Neuronal stem cell (in vitro differentiated cells): ENCODE measurements at places on chromosomes 4 and X.

- DNase-seq = no peak
These were observed 27.2 kb upstream of the TNIP3 start for GRCh38 chr4:121191361-121191760.

DNA sequence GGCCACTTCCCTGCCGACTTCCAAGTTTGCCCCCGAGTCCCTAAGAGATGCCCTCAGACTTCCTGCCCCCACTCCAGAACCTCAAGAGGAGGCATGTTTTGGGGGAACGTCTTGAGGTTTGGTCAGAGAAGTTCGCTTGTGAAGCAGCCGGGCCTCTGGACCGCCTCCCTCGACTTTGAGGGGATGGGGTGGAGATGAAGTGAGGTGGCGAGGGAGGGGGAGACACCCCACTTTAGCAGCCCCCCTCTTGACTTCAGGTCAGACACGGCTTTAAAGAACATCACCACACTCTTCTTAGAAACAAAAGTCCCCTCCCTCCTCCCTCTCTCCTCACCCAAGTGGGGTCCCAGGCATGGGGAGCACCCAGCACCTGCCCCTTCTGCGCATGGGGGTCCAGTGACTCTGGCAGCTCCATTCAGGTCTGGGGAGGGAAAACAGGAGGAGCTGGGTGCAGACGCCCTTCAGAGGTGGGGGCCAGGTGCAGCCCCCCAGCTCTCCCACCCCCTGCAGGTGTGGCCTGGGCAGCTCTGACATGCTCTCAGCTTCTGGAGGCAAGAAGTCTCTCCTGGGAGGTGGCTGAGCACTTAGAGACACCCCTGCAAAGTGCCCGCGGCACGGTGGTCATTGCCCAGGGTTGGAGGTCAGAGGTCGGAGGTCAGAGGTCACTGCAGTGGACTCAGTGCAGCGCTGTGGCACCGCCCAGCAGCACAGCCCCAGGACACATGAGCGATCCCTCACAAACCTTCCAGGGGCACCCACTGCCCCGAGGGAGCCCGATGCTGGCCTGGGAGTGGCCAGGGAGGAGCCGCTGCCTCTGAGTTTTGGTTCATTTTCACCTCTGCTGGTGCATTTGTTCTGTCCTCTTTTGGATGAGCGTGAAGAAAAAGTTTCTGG is 108.8 kb downstream of the CPZ start:
- DNase-seq = no peak

- no peak for DNase-seq
These were observed 746.9 kb downstream of the PCDH19 start for GRCh38 chrX:99663136-99663535.

DNA sequence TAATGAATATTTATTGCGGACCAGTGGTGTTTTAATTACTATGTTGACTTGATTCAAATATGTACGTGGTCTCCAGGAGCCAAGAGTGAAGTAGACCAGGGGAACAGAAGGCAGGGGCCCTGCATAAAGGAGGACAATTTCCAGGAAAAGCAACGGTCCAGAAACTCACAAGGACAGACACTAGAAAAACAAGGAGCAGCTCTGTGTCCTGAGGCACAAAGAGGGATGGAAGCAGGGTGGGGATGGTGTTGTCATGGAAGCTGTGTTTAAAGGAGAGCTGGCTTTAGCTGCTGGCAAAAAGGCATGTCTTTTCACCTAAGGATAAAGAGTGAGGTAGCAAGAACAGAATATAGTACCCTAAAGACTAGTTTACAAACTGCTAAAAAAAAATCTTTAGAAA is 254.1 kb upstream of the TENM3 start:
- no peak for DNase-seq

DNA sequence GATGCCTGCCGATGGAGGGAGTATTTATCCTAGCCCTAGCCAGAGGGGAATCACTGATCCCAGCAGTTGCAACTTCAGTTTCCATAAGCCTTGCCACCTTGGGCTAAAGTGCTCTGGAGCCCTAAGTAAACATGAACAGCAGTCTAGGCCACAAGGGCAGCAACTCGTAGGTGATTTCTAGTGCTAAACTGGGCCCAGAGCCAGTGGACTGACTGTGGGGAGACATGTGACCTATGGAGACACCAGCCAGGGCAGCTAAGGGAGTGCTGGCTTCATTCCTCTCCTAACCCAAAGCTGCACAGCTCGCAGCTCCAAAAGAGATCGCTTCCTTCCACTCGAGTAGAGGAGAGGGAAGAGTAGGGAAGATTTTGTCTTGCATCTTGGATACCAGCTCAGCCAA is 120.8 kb upstream of the MAGEA10 start:
- no peak for DNase-seq

- DNase-seq = no peak
These were observed 46.3 kb downstream of the SPANXD start for GRCh38 chrX:141652286-141652685.

- no peak for DNase-seq
These were observed 33.5 kb downstream of the TMEM164 start for GRCh38 chrX:110036162-110037033.

DNA sequence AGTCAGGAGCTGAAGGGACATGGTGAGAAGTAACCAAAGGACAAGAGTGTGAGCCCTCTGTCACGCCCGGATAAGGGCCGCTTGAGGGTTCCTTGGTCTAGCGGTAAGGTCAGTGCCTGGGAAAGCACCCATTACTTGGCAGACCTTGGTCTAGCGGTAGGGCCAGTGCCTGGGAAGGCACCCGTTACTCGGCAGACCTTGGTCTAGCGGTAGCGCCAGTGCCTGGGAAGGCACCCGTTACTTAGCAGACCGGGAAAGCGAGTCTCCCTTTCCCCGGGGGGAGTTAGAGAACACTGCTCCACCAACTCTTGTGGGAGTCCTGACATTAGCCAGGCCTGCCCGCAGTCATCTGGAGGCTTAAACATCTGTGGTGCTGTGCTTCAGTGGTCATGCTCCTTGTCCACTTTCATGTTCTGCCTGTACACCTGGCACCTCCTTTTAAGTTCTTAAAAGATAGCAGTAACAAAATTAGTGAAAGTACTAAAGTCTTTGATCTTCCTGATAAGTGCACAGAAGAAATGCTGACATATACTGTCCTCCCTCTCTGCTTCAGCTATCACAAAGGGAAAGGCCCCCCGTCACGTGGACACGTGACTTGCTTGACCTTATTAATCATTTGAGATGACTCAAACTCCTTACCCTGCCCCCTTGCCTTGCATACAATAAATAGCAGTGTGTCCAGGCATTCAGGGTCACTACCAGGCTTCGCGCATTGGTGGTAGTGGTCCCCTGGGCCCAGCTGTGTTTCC is 9.3 kb upstream of the SEC24B start:
- DNase-seq = no peak

GRCh38 chr4:26273616-26273980 is 47.2 kb upstream of the RBPJ start:
- no peak for DNase-seq

GRCh38 chrX:73851014-73852009 is 288.3 kb downstream of the CHIC1 start:
- no peak for DNase-seq

DNA sequence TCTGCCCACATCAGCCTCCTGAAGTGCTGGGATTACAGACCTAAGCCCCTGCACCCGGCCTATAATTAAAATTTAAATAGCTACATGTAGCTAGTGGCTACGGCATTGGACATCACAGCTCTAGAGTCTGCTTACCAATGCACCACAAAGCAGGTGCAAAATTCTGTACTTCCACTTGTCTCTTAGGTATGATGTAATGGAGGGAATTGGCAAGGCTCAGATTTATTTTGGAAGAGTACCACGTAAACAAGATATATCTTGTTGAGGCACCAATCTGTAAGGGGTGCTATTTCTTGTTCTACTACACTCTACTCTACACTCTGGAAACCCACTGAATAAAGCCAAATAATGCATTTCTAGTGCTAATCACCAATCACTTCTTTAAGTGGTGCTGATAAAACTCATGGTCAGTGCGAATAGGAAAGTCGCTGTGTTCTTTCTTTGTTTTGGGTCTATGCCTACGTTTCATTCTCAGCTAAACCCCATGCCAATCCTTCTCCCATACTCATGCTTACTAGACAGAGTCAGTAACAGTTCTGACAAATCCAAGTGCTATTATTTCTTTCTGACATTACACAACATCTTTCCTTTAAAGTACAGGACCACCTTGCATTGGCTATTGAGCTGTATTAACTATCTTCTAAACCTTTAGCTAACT is 92.3 kb downstream of the GC start:
- no peak for DNase-seq

- DNase-seq = no peak
These were observed 153.5 kb downstream of the HHIP start for GRCh38 chr4:144799486-144799885.

- no peak for DNase-seq
These were observed 35.2 kb downstream of the ARL9 start for GRCh38 chr4:56540826-56541225.

GRCh38 chr4:84673475-84674240 is 90.7 kb downstream of the CDS1 start:
- DNase-seq = no peak

- no peak for DNase-seq
These were observed 74.4 kb upstream of the RBMX start for GRCh38 chrX:136954930-136955329.

DNA sequence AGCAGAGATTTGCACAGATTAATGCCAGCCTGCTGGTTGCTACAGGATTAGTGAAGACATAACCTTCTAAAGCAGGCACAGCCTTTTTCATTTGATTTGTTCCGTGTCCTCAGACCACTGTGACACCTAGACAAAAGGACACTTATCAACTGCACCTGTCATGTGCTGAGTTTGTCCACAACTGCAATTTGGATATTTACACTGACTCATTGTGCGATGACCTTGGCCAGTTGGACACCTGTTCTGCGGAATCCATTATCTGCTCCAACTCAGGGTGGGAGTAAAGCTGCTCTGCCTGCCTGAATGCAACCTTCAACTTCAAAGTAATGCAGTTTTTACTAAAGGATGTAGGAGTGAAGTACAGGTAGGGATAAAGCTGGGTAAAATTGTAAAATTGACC is 4.1 kb upstream of the NR0B1 start:
- DNase-seq = no peak

GRCh38 chr4:176588436-176588835 is 204.3 kb downstream of the VEGFC start:
- no peak for DNase-seq

DNA sequence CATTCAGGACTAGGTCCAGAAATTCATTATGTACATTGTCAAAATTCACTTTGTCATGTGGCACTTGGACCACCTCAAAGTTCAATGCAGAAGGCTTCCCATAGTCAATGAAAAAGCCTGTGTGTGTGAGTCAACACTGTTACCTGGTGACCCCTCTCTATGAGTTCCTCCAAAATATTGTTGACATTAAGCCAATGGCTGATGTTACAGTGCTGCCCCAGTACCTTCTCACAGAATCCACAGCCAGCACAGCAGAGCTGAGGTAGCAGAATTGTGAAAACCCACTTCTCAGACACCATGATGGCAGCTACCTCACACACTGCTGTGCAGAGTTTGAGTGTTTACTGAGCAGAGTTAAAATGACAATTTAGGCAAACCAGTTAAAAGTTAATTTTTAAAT is 22.4 kb upstream of the UGT2B4 start:
- no peak for DNase-seq

- no peak for DNase-seq
These were observed 41.1 kb downstream of the BMPR1B start for GRCh38 chr4:94798808-94799207.

GRCh38 chr4:1815997-1816860 is 23.1 kb downstream of the FGFR3 start:
- no peak for DNase-seq

- DNase-seq = no peak
These were observed 5.4 kb upstream of the TAPT1 start for GRCh38 chr4:16231570-16232245.

DNA sequence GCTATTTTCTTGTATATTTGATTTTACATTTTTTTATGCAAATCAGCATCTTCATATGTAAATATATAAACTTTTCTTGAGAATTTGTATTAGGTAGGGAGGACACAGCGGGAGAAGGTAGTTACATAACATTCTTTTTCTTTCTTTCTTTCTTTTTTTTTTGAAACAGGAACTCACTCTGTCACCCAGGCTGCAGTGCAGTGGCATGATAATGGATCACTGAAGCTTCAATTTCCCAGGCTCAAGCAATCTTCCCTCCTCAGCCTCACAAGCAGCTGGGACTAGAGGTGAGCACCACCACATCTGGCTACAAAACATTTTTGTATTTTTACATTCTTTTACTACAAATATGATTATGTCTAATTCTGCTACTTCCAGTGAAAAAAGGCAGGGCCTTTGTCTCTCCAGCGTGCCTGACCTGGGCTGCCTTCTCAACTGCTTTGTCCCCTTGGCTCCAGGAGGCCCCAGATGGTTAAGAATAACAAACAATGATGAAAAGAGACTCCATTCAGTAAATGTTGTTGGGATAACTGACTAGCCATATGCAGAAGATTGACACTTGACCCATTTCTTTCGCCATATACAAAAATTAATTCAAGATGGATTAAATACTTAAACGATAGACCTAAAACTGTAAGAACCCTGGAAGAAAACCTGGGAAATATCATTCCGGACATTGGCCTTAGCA is 46.5 kb upstream of the FAT4 start:
- DNase-seq = no peak

- no peak for DNase-seq
These were observed 89.5 kb upstream of the CITED1 start for GRCh38 chrX:72395237-72395636.

DNA sequence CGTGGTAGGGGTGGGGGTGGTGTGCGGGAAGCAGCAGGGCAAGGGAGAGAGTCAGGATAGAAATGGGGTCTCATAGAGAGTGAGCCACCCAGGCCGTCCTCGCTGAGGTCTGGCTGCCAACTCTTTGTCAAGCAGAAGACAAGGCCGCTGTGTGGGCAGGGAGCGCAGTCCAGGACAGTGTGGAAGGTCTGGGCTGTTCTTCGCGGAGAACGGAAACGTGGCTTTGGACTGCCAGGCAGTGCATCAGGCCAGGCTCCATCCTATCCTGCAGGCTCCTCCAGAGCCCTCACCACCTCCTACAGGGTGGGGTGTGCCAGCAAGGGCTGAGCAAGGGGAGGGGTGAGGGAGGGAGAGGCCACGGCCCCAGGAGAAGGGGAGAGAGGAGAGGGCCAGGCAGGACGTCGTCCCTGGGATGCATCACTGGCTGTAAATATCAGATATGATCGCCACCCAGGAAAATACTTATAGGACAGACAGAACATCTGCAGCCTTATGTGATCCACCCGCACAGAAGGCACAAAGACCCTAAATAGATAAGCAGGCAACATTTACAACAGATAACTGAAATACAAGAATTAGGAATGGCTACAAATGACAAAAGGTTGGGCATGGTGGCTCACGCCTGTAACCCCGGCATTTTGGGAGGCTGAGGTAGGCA is 85.3 kb downstream of the ABLIM2 start:
- no peak for DNase-seq

DNA sequence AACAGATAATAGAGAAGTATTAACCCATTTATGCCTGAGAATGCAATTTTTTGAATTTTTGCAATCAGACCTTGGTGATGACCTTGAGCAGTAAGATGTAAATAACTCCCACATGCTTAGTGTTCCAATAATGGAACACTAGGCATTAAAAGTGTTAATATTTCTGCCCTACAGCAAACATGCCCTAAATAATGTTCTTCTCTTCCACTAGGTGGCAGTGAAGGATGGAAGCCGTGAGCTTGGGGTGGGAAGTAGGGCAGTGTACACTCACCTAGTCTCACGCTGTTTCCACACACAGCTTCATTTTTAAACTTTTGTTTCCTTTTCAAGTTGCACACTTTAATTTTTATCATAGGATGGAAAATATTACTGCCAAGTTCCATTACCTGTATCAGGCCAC is 613.1 kb upstream of the HS3ST1 start:
- no peak for DNase-seq
